ENCODE measurements at places on chromosomes 4 and X.

DNA sequence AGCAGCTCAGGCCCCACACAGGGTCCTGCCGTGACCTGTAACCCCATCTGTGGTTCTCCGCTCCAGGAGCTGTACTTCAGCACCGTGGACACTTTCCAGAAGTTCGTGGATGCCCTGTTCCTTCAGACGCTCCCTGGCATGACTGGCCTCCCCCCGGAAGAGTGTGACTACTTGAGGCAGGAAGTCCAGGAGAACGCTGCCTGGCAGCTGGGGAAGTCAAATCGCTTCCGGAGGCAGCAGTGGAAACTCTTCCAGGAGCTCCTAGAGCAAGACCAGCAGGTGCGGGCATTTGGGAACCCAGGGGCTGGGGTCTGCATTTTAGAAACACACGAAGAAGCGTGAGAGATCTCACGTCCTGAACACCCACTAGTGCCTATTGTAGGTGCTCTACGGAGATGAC, 72.5 kb downstream of the EVC start:
- no peak for DNase-seq

DNA sequence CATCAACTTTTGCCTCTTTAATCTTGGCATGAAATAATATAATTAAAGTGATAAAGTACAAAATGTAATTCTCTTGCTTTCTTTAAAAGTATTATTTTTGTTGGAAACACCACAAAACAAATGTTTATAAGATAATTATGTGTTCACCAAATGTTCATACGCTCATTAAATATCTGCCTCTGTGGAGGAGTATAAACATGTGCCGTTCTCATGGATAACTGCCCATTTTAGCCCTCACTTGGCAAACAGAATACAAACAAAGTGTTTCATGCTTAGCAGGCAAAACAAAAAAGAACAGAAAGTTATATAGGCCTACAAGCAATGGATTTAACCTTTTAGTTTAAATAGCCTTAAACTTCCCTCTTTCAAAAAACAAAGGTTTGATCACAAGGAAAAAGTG, 800.5 kb upstream of the DIAPH2 start:
- no peak for DNase-seq

DNA sequence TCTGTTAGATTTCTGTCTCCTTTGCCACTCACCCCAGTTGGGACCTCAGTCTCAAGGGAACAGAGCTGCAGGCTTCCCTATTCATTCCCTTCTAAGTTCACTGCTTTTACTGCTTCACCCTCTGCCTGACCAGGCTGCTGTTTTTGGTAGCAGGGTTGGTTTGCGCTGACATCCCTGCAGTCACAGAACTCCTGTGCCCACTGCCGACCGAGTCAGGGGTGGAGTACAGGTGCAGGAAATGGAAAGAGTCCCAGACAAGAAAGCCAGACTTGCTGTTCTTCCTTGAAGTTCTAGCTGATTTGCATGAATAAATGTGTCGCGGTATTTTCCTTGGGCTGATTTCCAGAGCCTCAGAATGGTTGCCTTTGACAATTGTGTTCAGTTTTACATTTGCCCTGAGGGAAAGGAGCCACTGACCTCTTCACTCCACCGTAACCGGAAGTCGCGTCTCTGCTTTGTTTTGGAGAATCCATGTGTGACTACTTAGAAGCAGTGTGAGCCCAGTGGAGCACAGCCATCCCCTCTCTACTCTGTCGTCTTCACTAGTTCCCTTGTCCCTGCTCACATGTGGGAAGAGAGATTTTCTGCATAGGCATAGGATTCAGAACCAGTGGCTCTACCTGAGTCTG, 84.8 kb downstream of the TNIP2 start:
- no peak for DNase-seq

- DNase-seq = peak; percentile 72
These were observed 120.7 kb upstream of the TRIM2 start for GRCh38 chr4:153083447-153083947.

DNA sequence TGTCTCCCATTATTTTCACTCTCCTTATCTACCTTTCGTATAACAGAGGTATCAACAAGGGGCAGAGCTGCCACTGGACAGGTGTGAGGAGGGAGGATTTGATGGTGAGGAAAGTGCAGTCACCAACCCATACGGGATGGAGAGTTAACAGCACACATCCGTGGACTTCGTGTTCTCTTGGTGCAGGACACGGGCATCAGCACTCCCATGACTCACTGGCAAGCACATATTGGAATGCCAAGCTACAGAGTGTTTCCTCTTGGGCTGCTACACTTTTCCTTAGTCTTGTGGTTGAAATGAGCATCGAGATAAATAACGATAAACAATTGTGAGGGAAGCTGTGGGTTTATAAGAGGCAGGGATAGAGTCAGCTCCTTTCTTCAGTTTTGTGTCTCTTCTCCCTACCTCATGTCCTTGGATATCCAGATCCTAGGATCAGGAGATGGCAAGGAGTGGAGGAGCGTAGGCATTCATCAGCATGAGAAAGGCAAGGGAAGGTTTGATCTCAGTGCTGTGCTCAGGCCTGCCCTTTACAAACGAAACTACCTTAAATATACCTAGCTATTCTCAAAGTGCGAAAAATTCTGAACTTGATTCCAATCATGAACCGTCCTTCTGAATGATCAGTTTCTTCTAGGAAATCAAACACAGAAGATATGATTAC, 96.3 kb downstream of the ZNF827 start:
- no peak for DNase-seq

GRCh38 chr4:78567500-78568060, 16.0 kb downstream of the ANXA3 start:
- DNase-seq = no peak

- DNase-seq = no peak
These were observed 83.5 kb downstream of the HMX1 start for GRCh38 chr4:8788174-8788573.

DNA sequence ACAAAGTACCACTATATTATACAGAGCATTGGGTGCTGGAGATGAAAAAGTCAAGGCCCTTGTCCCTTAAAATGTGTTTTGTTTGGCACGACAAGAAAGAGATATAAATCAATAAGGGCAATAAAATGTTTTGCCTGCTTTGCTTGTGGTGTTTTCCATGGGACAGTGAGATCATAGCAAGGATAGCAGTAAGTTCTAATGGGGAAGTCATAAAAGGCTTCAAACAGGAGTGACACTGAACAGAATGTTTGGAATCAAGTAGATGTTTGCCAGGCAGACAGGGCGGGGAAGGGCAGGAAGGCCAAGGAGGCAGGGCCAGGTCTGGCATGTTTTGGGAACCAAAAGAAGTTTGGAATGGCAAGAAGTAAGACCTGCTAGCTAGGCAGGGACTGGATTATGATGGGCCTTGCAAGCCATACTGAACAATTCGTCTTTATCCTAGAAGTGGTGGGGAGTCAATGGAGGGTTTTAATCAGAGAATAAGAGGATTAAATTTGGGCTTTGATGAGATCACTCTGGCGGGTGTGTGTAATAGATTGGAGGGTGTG, 16.4 kb downstream of the FGF2 start:
- DNase-seq = no peak

DNA sequence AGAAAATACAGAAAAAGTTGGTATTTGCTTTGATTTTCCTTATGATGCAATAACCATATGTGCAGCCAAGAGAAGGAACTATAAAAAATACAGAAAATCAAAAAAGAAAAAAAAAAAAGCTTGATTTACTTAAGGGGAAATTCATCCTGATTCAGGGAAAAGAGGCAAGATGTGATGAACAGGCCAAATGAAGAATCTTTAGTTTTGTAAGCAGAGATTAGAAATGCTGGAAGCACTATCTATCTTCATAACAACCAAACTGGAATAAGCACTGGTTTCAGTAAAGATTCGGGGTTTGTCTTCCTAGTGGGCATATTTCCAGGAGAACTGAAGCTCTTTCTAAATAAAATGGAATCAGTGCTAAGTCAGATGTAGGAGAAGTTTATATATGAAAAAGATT, 82.9 kb upstream of the KCNIP4 start:
- no peak for DNase-seq

- no peak for DNase-seq
These were observed 234.0 kb downstream of the SPOCK3 start for GRCh38 chr4:167000141-167000852.

DNA sequence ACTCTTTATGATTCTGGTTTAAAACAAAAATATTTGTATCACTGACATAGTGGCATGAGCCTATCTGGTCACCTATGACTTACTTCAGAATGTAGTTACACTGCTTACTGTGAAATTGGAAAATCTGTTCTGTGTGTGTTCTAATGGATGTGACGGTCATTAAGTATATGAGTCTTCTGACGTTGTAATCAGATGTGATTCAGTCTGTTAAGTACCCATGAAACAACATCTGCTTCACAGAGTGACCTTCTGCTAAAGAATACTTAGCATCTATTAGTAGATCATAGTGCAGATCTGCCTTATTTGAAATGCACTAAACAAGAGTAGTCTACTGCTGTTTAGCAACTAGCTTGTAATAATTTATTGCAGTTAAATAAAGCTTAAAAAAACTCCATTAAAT, 317.1 kb downstream of the DCTD start:
- no peak for DNase-seq

GRCh38 chr4:108171339-108172230, 2.9 kb upstream of the LEF1 start:
- DNase-seq = peak; percentile 25
